CD4-positive, alpha-beta T cell treated with Interleukin-6 at 100 ng/mL for 8 hours (primary cell): ENCODE measurements at places on chromosomes 3 and 15.

DNA sequence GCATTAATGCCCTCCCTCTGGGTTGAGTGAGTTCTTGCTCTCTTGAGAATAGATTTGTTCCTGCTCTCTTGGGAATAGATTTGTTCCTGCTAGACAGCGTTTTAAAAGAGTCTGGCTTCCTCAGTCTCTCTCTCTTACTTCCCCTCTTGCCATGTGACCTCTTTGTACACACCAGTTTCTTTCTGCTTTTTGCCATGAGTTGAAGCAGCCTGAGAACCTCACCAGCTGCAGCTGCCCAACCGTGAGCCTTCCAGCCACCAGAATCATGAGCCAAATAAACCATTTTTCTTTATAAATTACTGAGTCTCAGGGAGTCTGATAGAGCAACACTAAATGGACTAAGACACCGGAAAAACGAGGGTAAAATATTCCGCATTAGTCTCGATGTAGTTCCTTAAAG, 253.6 kb downstream of the CNTN6 start:
- no peak for DNase-seq

GRCh38 chr3:155809181-155809580, 3.1 kb upstream of the C3orf33 start:
- DNase-seq, result no peak

GRCh38 chr3:31041161-31041978, 146.9 kb upstream of the GADL1 start:
- DNase-seq, result no peak

GRCh38 chr3:151999936-152000335, 126.5 kb downstream of the SUCNR1 start:
- no peak for DNase-seq

DNA sequence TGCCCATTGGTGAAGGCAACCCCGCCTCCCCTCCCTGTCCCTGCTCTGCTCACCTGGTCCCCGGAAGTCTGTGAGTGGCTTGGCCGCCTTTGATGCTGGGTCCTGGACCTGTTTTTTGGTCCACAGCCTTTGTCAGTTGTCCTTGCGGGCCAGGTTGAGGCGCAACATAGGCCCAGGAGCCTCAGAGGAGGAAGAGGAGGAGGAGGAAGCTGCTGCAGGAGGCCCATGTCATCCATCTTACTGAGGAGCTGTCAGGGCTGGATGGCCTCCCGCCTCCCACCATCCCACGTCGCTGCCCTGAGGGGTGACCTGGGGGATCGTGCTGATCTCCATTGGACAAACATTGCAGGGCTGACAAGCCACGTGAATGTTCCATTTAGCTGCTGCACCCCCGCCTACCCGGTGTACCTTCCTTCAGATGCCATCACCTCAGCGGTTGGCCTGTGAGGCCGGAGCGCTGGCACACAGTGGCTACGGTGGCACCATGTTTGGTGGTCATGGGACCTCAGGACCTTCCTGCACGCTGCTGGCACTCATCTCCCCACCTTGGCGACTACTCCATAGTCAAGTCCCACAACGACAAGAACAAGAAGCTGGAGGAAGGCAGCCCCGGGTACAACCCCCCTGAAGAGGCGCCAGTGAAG, 106.3 kb downstream of the SMAD6 start:
- no peak for DNase-seq

GRCh38 chr3:133354721-133355120, 45.1 kb upstream of the BFSP2 start:
- no peak for DNase-seq

GRCh38 chr15:64990168-64990470, 405 bp upstream of the SPG21 start:
- DNase-seq, result no peak

DNA sequence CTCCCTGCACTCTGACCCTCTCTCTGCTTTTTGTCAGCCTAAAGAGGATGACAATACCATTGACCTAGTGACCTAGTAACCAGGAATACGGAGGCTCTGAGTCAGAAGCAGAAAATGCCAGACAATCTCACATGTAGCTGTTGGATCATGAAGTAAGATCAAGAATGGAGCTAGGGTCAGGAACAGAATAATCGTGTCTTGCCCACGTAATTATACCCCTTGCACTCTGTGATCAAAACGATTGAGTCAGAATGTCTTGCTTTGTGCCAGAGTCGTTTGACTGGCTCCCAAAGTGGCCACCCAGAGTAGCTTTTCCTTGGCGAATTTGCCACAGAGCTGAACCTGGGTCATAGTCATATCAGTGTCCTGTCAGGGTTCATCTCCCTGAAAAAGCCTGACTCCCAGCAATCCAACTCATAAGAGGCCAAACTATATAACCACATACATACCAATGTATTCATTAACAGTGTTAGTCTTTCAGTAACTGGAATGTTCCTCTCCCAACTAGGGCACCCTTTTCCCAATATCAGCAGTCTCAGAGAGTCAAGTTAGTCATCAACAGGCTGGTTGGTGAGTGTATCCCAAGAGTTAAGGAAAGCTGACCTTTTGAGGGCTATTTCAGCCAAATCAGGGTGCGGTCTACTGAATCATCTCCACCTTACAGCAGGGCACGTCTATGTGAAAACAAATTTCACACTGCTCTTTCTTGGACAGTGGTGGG, 5.0 kb upstream of the CDV3 start:
- no peak for DNase-seq

GRCh38 chr3:16842272-16843270, 42.2 kb upstream of the PLCL2 start:
- DNase-seq, result peak; percentile 84

- DNase-seq, result no peak
These were observed 89.7 kb upstream of the KCNAB1 start for GRCh38 chr3:156030723-156031122.

DNA sequence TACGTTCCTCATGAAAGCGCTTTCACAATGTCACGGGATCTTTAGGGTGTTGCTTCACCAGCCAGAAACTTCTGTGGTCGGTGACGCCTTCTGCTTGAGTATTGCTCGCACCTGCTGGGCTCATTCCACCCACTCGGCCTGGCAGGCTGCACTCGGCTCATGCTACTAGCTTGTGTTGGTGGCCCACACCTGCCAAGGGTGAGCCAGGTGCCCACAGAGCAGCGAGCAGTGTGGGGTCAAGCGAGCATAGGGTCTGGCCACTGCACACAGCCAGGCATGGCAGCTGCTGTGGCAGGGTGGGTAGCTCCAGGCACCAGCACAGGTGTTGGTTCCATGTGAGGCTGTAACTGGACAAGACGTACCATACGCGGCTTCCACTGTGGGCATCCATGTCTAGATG, 202.9 kb upstream of the CADM2 start:
- DNase-seq, result no peak

- no peak for DNase-seq
These were observed 207.9 kb upstream of the TBL1XR1 start for GRCh38 chr3:177405191-177405672.

DNA sequence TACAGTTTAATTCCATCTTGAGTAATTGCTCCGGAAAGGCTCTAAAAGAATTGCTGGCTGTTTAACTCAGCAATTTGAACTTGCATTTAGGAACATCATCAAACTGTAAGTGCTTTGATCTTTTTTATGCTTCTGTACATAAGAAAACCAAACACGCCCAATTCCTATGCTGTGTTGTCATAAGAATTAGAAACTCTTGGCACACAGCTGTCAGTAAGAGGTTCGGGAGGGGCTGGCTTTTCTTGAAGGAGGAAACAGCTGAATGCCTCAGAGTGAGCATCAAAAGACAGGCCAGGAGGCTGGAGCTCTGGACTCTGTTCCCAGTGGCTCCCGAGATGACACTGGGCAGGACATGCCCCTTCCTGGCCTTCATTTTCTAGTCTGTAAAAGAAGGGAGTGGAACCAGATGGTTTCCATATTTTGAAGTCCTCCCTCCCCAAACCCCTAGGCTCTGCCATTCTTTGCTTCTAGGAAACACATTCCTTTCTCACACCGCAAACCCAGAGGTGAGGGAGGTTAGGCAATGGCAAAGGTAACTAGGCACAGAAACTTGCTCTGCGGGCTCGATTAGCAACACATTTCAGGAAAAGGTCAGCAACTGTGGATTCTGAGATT, 73.7 kb upstream of the DLG1 start:
- DNase-seq, result no peak

DNA sequence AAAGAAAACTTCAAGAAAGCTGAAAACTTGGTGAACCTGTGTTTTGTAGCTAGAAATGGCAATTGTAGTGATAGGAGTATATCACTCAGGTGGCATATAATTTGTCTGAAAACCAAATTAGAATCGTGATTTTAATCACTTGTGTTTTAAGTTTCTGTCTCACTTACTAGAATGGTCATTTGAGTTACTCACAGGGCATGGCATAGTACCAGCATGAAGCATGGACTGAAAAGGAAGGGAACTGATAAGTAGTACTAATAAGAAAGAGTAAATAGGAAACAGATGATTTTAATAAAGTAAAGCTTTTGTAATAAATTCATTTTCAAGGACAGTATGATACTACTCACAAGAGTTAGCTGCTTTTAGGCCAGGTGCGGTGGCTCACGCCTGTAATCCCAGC, 22.1 kb downstream of the OSBPL11 start:
- DNase-seq, result no peak
